ENCODE measurements at places on chromosomes 12 and 14.

GRCh38 chr12:106301241-106301610, 1.3 kb upstream of the TCP11L2 start:
- DNase-seq: no peak

- DNase-seq: no peak
These were observed 10.1 kb upstream of the DLGAP5 start for GRCh38 chr14:55201219-55202101.

- no peak for DNase-seq
These were observed 161.0 kb downstream of the SAMD4A start for GRCh38 chr14:54727929-54728328.

DNA sequence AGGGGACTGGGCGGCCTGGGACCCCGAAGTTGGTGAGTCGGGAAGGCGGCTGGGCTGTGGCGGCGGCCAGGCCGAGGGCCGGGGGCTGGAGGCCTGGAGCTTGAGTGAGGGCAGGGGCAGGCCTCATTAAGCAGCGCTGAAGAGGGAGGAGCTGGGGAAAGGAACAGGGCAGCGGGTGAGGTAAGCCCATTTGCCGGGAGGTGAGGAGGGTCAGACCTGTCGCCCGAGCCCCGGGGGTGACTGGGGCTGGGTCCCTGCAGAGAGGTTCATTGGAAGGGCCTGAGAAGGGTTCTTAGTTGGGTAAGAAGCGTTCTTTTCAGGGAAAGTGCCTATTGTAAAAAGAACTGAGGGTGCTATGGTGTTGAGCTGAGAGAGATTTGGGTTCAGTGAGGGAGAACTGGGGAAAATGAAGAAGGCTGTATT, 441 bp downstream of the RAB5B start:
- DNase-seq: peak; percentile 75

DNA sequence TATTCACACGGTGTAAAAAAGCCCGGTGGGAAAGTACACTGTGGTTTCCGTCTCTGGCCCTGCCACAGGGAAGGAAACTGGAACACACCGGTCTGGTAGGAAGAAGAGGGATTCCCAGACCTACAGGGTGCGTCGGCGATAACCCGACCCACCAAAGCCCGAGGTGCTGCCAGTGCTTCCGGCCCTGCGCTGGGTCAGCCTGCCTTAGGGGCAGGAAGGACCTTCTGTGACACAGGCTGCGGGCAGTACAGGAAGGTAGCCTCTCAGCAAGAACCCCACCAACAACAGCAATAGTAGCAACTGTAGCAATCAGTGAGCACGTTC, 169.5 kb upstream of the FKBP4 start:
- no peak for DNase-seq

DNA sequence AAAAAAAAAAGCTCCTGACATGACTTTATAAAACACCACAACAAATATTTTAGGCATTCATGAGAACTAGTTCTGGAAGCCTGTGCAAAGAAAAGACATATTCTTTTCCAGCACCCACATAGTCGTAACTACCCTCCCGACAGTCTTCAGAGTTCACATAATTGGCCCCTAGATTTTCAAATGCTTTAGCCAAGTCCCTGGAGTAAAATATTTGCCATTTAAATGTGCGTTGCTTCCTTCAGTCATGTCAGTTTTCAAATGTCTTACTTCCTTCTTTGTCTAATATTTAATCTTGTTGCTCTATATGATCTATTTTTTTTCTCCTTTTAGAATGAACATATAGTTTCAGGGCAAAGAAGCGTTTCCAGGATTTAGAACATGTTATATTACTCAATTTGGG, 66.8 kb upstream of the KRAS start:
- no peak for DNase-seq

DNA sequence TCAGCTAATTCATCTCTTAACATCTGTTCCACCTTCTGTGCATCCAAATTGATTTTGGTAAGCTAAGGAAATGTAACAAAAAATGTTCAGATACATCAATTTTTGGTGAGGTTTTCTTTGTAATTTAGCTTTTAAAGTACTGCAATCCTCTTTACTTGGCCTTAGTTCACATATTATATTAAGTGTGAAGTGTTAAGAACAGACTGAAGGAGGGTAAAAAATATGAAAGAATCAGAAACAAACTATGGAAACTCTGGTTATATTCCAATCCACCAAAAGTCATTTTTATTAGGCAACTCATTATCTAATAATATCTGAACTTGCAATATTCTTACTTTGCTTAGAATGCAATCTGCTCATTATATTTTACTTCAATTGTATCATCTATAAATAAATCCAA, 49.1 kb downstream of the CEP290 start:
- no peak for DNase-seq

DNA sequence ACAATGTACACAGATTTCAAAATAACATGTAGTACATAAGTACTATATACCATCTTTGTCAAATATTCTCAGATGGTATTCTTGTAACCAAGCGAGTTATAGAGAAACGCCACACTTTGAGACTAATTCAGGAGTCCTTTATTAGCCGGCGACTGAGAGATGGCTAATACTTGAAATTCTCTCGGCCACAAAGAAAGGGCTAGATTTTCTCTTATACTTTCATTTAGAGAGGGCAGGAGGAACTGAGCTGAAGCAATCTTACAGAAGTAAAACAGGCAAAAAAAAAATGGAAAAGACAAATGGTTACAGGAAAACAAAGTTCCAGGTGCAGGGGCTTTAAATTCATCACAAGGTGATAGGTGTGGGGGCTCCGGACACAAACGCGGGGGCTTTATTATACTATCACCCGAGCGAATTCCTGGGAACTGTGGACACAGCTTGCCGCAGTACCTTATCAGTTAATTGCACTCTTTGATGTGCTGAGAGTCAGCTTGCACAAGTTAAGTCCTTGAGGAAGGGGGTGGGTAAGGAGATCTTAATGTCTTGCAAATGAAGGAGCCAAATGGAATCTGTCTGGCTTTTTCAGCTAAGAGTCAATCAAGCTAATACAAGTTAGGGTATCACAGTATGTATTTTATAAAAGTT, 382.3 kb downstream of the KCNH5 start:
- peak; percentile 12 for DNase-seq

DNA sequence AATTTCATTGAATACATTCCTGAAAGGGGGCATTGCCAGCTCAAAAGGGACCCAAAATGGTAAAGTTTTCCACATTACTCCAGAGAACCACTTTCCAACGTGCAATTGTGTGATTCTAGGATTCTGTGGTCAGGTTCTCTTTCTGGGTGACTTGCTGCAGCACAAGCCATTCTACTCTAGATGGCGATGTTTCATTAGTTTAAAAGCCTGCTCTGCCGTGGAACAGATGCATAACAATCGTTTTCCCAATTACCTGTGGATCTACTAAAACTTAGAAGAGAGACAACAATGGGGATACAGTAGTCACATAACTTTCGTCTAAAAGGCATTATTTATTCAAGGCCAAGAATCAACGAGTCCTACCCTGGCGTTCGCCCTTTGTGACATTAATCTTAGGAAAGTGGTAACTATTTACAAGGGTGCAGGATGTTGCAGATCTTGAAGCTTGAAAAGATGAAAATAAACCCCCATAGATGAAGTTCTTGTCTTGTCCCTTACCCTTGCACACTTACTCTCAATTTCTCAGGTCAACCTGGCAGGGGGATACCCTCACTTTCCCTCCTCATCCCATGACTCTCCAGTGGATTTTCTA, 400.9 kb downstream of the SNAPC1 start:
- peak; percentile 73 for DNase-seq

- DNase-seq: no peak
These were observed 20.1 kb upstream of the OR6J1 start for GRCh38 chr14:22664261-22664660.

GRCh38 chr12:109687250-109687649, 26.4 kb upstream of the FAM222A start:
- no peak for DNase-seq

GRCh38 chr12:72610342-72610741, 338.2 kb downstream of the TRHDE start:
- DNase-seq: no peak

DNA sequence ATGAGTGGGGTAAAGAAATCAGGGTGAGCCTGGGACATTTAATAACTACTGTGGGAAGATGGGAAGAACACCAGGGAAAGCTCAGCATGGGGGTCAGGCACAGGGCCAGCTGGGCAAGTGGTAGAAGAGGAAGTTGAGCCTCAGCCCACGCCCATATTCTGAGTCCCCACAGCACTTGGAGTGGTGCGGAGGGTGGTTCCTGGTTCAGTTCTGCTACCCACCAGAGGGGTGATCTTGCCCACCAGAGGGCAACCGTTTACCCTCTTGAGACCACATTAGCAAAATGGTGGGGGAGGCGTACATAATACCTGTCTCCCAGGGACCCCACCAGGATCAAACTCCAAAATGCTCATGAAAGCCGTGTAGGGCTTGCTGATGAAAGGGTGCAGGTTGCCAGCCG, 16.8 kb upstream of the ANKRD33 start:
- DNase-seq: no peak

GRCh38 chr14:91255026-91255695, 10.7 kb upstream of the GPR68 start:
- no peak for DNase-seq

GRCh38 chr12:87985069-87985675, 44.0 kb downstream of the C12orf50 start:
- DNase-seq: no peak

DNA sequence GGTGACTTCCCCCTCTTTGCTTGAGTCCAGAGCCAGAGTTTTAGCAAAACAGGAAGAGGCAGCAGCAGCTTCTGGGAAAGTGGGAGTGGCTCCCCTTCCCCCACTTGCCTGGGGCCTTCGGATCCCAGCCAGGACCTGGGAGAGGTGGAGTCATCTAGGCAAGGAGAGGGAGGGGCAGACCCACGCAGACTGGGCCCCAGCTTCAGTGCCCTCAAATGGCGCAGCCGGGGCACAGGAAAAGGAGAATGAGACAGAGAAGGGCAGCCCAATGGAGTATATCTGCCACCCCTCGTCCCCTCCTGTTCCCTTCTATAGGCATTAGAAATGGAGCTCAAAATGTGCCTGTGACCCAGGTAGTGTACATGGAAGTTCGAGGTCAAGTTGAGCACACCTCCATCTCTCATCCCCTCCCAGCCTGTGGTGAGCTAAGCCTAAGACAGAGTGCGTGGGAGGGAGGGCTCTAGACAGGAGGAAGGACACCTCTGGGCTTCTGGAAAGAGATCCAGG, 9.3 kb upstream of the HDAC7 start:
- DNase-seq: peak; percentile 82

DNA sequence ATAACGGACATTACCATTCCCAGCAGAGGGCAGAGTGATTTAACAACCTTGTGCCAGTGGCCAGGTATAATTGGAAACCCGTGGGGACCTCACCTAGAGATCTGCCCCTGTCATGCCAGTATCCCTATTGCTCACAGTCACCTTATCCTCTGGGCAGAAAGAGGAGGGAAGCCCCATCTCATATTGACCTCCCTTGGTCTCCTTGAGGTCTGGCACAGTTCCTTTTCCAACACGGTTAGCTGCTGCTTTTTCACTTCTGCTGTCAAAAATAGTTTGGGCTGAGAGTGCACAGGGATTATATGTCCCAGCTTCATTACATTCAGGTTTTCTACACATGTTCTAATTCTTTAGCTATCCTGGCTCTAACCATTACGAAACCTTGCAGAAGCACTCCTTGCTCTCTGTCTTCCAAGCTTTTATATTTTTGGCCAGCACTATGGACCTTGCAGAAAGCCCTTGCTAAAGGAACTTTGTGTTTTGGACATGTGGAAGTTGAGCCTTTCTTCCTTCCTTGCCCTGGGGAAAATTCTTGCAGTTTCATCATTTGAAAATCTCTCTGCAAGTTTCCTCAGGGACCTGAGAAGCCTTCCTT, 111.7 kb upstream of the MIS18BP1 start:
- DNase-seq: peak; percentile 14

- DNase-seq: peak; percentile 71
These were observed 8.6 kb upstream of the ASB2 start for GRCh38 chr14:93984987-93985410.

DNA sequence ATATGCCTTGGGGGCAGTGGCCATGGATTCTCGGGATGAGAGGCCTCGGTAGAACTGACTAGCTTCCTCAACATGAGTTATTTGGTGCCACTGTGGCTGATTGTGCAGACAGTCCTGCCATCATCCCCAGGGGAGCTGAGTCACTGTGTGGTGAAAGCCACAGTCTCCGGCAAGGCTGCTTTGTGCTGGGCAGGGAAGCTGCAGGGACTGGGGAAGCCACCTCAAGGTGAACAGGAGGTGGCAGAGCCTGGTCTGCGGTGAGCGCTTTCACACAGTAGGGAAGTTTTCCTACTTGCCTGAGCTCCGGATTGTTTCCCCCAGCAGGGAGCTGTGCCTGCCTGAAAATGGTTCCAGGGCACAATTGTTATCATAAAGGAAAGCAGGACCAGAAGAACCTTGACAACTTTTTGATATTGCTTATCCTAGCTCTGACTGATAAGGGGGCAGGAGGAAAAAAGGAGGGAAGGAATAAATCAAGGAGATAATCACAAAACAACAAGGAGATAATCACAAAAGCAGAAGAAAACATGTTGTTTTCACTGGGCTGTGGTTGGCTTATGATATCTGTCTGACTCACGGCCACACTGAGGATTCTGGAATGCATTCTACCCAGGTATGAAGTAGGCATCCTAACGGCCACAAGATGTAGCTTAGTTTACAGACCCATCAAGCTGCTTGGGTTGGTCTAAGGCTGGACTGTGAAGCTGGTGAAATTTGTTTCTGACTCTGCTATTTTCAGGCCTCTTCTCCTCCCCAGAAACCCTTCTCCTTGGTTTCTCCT, 32.2 kb upstream of the GNG2 start:
- peak; percentile 34 for DNase-seq

DNA sequence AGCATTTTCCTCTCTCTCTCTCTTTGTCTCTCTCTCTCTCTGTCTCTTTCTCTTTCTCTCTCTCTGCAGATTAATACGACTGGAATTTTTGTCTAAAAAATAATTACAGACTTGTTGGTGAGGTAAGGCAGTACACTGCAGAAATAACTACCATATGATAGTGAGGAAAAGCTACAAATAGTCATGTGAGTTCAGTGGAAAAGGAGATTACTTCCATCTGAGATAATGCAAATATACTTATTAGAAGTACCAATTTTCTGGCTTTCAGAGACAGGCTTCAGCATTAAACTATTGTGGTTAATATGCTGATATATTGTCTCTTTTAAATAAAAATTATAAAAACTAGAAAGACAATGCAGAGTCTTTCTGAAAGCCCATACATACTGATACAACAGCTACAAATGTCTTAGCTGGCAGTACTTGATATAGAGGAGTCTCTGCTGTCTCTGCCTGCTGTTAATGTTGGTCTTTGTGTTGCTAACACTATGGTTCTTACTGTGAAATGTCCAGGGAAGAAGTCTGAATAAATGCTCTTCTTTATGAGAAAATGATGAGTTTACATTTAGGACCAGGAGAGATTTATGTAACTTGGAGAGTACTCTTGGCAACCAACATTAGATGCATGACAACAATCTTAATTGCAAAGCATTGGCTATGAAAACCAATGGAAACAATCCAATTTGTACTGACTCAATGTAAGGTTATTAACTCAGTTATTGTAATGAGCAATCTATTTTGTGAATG, 167.0 kb downstream of the LRFN5 start:
- DNase-seq: no peak

GRCh38 chr12:130633771-130634170, 82.3 kb downstream of the RIMBP2 start:
- peak; percentile 75 for DNase-seq

GRCh38 chr14:39664646-39665045, 232.4 kb upstream of the FBXO33 start:
- no peak for DNase-seq

GRCh38 chr14:86153480-86153879, 623.5 kb downstream of the FLRT2 start:
- DNase-seq: peak; percentile 35
